Skeletal muscle cell (primary cell): ENCODE measurements at places on chromosomes 12 and 14.
A peak's percentile ranks its signal among the peaks of the same experiment; 100 is the strongest.

DNA sequence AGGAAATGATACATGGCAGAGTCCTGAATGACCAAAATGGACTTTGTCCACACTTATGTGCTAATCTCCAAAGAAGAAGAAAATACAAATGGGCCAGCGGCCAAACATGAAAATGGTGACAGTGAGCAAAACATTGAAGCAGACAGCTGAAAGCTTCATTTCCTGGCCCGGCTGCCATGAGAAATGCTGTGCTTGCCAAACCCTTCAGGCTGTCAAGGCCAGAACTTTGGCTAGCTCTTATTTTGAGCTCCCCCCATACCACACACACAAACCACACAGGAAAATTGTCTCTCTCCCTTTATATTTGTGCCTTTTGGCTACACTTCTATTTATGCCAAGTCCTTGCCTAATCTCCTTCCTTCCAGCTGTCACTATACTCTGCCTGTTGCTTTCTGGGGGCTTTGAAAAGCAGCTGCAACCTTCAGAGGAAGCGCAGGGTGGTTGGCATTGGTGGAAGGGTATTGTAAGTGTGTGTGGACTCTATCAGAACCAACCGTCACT, 323.8 kb downstream of the RAD51B start:
- peak; percentile 94 for DNase-seq

DNA sequence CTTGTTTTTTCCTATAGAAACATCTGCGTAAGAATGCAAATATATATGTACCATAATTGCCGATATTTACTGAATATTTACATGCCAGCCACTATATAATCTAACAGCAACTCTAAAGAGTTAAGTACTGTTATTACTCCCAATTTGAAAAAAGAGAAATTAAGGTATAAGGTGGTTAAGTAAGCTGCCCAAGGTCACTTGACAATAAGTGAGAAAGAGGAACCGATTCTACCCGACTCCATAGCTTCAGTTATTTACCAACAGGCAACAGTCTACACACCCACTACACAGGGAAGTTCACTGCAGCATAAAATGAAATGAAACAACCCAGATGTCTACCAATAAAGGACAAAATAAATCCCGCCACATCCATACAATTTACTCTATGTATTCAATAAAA, 1.1 kb downstream of the MIS18BP1 start:
- no peak for DNase-seq

DNA sequence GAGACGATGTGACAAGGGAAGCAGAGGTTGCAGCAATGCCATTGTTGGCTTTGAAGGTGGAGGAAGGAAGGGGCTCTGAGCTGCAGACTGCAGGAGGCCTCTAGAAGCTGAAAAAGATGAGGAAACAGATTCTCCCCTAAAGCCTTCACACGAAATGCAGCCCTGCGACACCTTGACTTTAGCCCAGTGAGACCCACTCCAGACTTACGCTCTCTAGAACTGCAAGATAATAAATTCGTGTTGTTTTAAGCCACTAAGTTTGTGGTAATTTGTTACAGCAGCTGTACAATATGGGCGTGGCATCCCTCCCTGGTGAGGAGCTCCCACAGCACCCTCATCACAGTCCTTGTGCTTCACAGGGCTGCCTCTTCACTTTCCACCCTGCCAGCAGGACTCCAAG, 53.2 kb downstream of the GOLGA5 start:
- DNase-seq, result no peak

DNA sequence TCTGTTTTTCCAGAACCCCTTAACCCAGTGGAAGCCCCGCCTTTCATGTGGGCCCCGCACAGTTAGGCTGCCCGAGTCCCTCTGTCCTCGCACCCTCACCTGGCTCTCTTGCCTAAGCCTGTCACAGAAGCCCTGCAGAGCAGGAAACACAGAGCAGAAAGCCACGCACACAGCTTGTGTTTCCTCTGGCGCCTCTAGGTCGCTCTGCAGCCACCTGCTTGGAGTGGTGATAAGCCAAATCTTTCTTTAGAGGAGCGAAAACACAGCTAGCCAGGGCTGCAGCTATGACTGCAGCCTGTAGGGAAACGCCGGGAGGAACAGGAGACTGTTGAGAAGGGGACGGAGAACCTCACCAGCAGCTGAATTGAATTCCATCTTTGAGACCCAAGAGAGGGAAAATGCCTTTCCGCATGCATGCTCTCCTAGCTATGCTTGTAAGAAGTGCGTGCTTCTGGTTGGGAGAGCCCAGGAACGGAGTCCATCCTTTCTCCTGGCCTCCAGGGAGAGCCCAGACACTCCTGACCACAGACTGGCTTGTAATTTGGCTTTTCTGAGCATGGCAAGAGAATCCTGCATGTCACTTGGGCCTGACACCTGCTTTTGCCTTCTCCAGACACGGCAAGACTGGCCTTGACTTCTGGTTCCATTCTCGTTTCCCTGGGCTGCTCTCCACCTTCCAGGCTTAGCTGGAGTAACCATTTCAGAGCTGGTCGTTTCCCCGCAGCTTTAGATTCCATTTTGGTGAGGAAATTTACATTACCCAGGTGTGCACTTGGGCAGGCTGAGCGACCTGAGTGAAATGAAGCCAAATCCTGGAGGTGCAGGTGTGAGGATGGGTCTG, 301.6 kb downstream of the CACNA1C start:
- no peak for DNase-seq

- peak; percentile 21 for DNase-seq
Observed at GRCh38 chr12:44101475-44101874, 265.6 kb downstream of the TMEM117 start.

- no peak for DNase-seq
Observed at GRCh38 chr12:44829045-44829444, 47.1 kb downstream of the NELL2 start.

DNA sequence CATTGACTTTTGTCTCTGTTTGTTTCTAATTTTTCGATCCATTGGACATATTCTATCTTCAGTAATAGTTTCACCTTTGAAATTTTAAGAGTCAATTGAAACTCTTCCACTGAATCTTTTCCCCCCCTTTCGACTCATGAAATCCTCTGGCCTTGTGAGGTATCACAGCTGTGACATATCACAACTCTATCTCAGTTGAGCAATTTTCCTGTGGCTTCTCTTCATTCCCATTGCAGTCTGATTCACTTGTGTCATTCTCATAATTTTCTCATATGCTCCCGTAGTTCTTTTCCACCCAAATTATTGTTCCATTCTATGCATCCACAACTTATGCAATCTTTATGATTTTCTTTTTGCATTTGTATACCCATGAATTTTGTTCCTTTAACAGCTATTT, 261.6 kb downstream of the DACT1 start:
- peak; percentile 69 for DNase-seq

DNA sequence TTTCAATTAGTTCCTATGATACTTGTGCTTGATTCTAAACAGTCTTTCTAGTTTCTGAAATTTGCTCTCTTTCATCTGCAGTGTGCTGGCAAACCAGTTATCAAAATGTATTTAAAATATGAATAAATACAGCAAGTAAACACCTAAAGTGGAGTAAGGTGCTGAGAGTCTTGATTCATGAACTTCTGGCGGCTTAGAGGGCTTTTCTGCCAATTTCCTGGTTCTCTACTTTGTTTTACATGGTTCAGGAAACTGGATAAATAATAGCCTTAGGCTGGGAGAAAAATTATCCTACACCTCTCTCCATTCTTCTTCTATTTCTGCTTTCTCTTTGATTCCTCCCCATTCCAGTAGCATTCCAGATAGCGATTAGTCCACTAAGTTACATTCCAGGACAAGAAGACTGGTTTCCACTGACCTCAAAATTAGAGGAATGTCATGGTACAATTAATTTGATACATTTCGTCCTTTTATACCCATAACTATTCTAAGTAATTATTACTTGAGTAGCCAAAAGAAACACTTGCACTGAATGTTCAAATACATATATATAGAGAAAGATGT, 14.9 kb downstream of the ATP2B1 start:
- no peak for DNase-seq

- no peak for DNase-seq
Observed at GRCh38 chr14:77309131-77309530, 11.6 kb downstream of the POMT2 start.

- peak; percentile 59 for DNase-seq
Observed at GRCh38 chr12:86389949-86390348, 133.8 kb upstream of the MGAT4C start.

DNA sequence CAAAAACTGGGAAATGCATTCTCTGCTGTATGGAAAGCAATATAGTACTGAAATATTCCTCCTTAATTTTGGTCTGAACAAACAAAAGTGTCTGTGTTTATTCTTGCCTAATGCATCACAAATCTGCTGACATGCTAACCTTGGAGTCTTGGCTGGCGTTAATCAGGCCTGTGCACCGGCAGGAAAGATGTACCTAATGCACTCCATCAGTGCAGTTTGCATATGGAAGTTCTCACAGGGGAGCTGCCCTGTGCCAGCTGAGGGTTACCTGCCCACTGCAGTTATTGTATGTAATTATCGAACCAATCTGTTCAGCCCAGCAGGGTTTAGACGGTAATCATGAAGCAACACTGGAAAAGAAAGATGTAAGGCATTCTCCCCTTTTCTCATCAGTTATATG, 76.9 kb downstream of the VRK1 start:
- DNase-seq, result no peak

GRCh38 chr14:90681929-90682328, 134.3 kb downstream of the TTC7B start:
- DNase-seq, result no peak

- DNase-seq, result no peak
Observed at GRCh38 chr14:100525615-100526014, 61.6 kb downstream of the BEGAIN start.

DNA sequence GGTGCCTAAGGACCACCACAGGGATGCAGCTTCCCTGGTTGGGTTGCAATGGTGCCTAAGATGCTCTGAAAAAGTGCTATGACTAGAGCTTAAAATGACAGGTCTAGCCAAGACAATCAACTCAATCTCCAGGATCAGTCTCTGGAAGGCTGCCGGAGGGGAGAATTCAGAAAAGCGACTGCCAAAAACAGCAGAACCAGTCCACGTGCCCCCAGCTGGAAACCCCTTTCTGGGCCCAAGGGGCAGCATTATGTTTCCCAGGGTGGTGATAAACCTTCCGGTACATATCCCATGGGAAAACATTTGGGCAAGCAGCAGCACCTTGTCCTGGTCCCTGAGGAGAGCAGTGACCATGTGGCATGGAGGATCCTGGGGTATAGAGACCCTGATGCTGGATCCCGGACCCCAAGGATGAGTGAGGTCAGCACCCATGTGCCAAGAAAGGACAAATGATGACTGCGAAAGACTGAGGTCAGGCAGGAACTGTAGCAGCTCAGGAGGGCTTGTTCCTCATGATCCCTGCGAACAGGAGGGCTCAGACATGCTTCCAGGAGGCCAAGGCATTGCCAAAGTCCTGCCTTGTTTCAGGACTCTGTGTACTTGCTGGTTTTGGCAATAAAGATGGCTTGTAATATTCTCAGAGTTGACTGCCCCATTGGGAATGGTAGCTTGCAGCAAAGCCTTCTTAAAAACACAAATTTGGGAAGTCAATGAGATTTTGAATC, 49.9 kb upstream of the LTBP2 start:
- DNase-seq, result no peak

DNA sequence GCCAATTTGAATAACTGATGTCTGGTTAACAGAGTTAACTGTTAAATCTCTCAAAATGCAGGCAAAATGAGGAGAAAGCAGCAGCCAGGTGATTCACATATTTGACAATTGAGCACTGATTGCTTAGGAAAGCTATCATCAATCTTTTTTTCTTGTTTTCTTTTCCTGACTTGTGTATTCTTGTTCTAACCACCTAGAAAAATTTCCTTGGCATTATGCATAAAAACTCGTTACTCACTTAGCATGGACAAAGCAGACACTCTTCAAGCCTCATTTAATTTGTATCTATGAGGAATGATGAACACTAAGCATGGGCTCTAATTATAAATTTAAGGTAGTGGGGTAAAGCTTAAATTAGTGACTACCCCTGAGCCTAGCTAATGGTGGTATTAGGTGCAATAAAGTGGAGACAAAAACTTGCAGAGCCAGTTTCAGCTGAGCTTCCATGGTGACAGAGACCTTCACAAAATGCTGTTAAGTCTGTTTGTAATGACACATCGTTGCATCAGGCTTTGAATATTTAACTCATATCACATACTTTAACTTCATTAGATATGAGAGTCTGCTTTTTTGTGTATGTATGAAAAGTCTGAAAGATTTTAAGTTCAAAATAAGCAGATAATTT, 52.0 kb downstream of the RASSF9 start:
- no peak for DNase-seq

DNA sequence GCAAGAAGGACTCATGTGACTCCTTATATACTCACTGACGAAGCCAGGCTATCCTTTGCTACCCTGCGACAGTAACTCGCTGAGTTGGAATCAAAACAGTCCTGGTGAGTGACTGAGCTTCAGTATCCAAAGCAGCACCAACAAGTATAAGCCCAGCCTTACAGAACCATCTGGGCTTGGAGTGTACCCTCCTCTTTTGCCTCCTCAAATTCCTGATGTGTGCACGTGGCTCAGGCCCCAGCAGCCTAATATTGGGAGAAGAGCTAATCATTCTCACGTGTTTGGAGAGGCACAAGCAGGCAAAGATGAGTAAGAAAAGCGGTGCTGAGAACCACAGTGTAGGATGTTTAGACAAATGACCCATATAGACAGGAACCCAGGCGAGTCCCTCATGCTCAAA, 34.4 kb downstream of the PPTC7 start:
- DNase-seq, result no peak

GRCh38 chr12:111409403-111409779, 3.7 kb downstream of the SH2B3 start:
- no peak for DNase-seq

- no peak for DNase-seq
Observed at GRCh38 chr12:96020314-96021003, 14.9 kb downstream of the LTA4H start.

- peak; percentile 62 for DNase-seq
Observed at GRCh38 chr14:23154964-23155587, 28.4 kb downstream of the SLC7A8 start.

DNA sequence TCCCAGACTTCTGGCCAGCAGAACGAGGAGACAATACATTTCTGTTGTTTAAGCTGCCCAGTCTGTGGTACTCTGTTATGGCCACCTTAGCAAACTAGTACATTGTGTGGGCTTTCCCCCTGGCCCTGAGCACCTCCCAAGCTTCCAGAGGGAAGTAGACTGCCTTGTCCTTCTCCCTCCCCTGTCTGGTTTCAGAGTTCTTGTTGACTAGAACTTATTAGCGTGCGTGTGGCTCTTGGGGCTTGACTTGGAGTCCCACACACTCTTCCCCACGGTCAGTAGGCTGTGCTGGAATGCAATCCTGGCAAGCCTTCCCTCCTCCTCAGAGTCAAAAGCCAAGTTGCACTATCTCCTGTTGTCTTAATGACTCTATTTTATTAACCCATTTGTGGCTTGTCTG, 27.7 kb downstream of the FBLN5 start:
- DNase-seq, result peak; percentile 74

GRCh38 chr12:6442836-6443235, 1.9 kb upstream of the CD27 start:
- DNase-seq, result no peak
